Stimulated activated CD8-positive, alpha-beta memory T cell treated with anti-CD3 and anti-CD28 coated beads, Interleukin-12 subunit alpha, Interleukin-12 subunit beta, amount 100 ng/mL, for 4 hours (primary cell): ENCODE measurements at places on chromosomes 3 and 15.
A peak's percentile ranks its signal among the peaks of the same experiment; 100 is the strongest.

GRCh38 chr3:117308353-117308752 is 598.8 kb downstream of the TUSC7 start:
- no peak for DNase-seq

- no peak for DNase-seq
Observed at GRCh38 chr3:71135373-71136088, 448.0 kb downstream of the FOXP1 start.

DNA sequence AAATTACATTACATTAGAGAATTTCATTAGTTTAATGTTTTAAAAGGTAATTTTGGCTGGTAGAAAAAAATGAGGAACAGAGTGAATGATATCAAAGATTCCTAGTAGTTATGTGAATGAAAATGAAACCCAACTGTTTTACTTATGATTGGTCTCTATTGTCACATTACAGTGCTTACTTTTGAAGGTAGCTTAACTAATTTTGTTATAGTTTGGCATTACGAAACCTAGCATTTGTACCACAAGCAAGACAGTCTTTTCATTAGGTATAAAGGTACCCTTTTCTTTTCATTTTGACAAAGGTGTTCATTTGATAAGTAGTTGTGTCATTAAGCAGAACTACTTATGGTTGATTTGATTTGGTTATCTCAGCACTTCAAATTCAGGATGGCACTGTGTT is 6.9 kb downstream of the SELENOT start:
- DNase-seq, result no peak

DNA sequence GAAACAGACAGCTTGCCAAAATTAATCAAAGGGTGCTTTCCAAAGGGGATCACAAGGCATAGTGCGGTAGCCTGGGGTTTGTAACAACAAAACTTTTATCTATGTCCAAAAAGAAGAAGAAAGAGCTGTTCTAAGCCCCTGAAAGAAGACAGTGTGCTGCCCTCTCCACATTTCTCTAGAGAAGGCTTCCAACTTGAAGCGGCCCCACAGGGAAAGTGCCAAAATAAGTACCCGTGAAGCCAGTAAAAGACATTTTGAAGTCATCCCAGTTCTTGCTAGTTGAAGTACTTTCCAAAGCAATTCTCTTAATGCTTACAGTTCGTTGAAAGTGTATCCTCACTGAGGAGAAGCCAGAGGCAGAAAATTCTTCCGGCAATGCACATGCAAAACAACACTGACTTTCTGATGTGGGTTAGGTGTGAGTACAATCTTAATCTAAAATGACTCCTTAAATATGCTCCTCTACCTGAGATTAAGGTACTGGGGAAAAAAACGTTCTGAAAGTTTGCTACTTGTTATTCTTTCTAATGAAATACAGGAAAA is 21.3 kb downstream of the GPR15 start:
- DNase-seq, result no peak

GRCh38 chr3:70507486-70507885 is 195.0 kb upstream of the MDFIC2 start:
- DNase-seq, result no peak

- no peak for DNase-seq
Observed at GRCh38 chr3:55180936-55181535, 253.2 kb upstream of the LRTM1 start.

DNA sequence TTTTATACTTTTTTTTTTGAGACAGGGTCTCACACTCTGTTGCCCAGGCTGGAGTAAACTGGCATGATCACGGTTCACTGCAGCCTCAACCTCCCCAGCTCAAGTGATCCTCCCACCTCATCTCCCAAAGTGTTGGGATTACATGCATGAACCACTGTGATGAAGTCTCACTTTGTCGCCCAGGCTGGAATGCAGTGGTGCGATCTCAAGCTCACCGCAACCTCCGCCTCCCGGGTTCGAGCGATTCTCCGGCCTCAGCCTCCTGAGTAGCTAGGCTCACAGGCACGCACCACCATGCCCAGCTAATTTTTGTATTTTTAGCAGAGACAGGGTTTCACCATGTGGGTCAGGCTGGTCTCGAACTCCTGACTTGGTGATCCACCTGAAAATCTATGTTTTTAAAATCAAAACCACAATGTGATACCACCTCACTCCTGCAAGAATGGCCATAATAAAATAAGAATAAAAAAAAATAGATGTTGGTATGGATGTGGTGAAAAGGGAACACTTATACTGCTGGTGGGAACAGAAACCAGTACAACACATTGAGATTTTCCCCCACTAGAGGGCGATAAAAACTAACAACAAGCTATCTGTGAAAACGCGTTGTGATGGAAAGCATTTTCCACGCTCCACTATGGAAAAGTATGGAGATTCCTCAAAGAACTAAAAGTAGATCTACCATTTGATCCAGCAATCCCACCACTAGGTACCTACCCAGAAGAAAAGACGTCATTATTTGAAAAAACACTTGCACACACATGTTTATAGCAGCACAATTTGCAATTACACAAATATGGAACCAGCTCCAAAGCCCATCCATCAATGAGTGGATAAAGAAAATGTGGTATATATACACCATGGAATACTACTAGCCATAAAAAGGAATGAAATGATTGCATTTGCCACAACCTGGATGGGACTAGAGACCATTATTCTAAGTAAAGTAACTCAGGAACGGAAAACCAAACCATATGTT is 26.8 kb upstream of the OCA2 start:
- no peak for DNase-seq

GRCh38 chr3:29440413-29441305 is 159.8 kb downstream of the RBMS3 start:
- DNase-seq, result no peak

- no peak for DNase-seq
Observed at GRCh38 chr3:54434756-54435155, 312.4 kb downstream of the CACNA2D3 start.

DNA sequence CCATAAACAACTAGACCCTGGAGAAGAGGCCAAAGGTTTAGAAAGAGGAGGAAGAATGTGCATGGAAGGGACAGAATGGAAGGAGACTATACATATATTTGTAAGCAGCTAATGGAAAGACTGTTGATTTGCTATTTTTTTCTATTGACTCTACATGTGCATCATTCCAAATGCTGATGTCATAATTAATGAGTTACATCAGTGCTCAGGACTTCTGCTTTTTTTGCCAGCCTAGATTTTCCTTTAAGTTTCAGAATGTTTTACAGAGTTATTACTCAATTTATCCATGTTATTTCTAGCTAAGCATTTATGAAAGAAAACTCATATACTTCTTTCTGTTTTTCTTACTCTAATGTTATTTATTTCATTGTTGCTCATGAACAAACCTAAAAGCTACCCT is 62.6 kb upstream of the VGLL3 start:
- DNase-seq, result no peak

- no peak for DNase-seq
Observed at GRCh38 chr15:67547064-67547463, 4.6 kb downstream of the MAP2K5 start.

- DNase-seq, result no peak
Observed at GRCh38 chr3:194953291-194953690, 267.6 kb downstream of the FAM43A start.

DNA sequence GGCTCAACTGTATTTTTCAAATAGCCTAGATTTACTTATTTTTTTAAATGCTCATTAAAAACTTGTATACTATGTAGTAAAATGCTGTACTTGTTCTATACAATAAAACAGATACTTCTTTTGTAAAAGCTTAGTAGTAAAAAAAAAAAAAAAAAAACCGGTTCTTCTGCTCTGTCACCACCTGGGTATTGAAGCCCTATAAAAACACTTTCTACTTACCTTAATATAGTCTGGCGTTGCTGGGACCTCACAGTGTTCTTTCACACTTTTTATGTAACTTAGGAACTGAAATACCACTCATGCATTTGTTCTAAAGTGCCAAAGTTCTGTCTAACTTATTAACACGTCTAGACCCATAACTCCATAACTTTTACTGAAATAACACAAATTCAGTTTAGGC is 61.4 kb downstream of the TASOR start:
- no peak for DNase-seq

- DNase-seq, result no peak
Observed at GRCh38 chr3:133937756-133938601, 42.3 kb upstream of the RAB6B start.

- DNase-seq, result no peak
Observed at GRCh38 chr15:58416963-58417362, 14.8 kb upstream of the LIPC start.

DNA sequence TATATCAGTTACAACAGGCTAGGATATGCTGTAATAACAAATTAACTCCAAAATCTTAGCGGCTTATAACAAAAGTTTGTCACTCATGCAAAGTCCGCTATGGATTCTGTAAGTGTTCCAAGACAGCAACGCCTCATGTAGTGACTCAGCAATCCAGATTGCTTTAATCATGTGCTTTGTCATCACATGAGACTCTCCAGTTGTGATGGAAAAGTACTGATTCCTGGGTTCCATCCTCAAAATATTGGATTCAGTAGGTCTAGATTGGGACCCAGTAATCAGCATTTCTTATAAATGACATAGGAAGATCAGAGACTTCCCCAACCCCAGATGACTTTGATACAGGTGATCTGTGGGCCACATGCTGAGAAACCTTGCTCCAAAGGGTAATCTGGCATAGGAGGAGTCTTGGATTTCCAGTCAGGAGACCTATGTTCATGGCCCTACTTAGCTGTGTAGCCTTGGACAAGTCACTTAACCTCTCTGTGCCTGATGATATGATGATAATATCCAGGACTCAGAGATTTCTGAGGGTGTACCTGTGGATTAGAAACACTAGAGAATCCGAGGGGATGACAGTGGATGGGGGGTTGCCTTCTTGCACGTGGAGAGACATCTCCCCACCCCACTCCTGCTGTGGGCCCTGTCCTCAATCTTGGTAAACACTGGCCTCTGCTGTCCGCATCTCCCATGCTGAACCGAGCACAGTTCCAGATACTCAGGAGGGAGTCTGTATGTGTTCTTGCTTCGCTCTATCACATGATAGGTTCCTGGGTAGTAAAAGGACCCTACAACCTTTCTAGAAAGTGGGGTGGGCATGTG is 65.5 kb downstream of the CORO2B start:
- no peak for DNase-seq

DNA sequence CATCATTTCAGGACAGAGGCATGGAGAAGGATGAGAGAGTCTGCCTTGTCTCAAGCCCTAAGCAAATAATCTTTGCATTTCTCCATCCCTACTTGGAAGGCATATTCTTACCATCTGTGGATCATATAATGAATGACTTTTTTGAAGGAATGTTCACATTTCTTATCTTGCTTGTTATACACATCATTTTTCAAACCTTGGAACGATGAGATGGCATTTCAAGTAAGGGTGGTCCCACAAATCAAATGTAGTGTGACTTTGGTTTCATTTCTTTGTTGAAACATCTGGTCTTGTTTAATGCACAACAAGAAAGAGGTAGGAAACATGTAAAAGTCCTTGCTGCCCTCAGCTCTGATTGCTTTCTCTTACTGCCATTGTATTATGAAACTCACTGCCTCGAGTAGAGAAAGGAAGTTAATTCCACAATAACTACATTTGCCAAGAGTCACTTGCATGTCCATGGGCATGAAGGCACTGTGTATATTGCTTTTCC is 32.1 kb downstream of the RBMS3 start:
- DNase-seq, result no peak

GRCh38 chr3:143170676-143171075 is 51.1 kb downstream of the CHST2 start:
- DNase-seq, result no peak

DNA sequence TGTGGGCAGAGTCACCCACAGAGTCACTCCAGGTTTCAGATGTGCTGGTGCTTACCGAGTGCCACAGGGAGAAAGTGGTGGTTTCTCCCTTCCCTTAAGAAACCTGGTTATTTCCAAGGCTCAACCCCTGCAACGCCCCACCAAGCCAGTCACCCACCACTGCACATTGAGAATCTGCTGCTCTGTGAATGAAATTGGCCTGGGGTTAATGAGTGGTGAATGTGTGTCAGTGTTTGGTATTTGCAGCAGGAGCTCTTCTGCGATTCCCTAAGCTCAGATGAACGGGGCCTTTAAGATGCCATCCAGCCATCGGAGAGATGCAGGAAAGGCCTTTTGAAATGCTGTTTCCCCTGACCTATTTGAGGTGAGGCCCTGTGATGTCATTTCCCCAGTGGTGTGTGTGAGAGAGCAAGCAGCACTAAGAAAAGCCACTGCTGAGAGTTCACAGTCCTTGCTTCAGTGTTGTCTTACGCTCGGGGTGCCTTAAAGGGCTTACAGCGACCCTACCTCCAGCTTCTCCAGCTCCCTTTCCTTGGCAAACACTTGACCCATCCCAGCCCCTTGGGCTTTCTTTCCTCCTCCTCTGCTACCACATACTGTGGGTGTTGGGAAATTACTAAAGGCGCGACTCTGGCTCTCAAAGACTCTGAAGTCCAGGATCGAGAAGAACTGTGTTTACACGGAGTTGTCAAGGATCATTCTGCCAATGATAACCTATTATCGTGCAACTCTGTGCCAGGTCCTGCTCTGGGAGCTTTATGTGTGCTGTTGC is 68.9 kb downstream of the SMAD3 start:
- peak; percentile 40 for DNase-seq

DNA sequence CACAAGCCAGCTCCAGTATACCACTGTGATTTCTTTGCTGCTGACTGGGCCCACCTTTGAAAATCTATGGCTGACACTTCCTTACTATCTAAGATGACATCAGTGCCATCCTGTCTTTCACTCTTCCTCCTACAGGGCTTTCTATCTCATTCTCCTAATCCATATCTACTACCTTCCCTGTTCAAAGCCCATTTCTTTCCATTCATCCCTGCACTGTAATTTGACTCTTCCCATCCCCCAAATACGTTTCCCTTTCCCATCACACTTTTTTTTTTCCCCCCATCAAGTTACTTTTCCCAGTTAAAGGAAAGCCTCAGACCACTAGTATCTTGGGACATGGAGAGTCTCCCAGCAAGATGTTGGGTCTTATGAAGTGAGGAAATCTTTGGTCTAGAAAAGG is 136.7 kb downstream of the AKAP13 start:
- DNase-seq, result no peak

DNA sequence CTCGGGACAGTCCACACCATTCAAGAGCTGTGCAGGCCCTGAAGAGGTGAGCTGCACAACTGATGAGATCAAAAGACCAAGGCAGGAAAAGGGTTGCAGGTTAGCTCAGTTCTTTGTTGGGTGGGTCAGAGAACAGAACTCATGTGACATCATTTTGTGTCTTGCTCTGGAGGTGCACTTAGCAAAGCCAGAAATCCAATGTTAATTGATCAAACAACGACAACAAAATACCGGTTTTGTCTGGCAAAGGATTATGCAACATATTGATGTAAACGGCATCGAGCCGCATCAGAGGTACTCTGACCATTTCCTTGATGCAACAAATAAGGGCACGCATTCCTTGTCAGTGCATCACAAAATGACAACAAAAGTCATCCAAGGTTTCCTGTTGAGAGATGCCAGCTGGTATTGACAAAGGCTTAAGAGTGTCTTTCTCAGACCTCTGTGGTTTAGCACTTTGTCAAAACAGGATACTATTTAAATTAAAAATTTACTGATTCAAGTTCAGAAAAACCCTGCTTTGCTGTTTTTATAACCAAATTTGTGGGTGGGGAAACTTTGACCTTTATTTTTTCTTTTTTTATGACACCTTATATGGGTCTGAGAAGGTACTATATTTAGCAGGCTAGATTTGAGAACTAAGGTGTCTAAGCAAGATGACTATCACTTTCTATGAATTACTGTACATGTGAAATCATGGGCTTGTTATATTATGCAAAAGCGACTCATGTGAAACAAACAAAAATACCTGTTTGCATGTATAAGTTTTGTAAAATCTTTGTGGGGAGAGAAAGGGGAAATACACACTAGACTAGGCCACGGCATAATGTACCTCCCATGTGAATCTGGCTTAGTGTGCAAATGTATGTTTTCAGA is 496.1 kb downstream of the FOXP1 start:
- DNase-seq, result no peak
